ENCODE measurements at places on chromosomes 16 and 17.

DNA sequence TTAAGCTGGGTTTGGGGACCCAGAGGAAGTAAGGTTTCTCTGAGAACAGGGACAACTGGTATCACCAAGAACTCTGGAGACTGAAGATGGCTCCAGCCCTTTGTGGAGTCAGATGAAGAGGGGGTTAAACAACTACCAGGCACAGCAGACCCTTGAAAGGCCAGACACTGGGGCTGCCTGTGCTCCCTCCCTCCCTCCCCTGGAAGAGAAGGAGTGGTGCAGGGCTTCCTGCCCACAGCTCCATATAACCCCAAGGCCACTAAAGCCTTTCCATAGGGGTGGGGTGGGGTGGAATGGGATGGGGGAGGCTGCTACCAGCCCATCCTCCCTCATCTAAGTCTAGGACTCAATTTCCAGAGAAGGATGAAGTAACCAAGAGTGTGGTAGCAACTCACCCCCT is 66.7 kb downstream of the CCDC182 start:
- no peak for DNase-seq

DNA sequence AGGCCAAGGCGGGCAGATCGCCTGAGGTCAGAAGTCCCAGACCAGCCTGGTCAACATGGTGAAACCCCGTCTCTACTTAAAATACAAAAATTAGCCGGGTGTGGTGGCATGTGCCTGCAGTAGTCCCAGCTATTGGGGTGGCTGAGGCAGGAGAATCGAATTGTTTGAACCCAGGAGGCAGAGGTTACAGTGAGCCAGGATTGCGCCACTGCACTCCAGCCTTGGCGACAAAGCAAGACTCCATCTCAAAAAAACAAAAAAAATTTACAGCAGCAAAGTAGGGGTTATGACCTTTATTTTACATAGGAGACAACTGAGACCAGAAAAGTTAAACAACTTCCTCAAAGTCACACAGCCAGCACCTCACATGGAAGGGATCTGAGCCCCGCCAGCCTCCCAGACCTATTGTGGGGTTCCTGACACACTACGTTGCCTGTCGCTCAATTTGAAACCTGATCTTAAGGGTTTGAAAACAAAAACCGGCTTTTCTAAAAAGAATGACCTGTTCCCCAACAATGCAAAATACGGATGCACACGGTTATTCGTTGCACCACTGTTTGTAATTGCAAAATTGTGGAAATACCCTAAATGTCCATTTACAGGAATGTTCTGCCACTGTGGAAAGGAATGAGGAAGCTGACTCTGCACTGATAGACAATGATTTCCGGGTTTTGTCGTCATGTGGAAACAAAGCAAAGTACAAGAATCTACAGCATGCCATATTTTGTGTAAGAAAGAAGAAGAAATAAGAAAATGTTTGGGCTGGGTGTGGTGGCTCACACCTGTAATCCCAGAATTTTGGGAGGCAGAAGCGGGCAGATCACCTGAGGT is 77.2 kb downstream of the CNGB1 start:
- peak; percentile 95 for DNase-seq

DNA sequence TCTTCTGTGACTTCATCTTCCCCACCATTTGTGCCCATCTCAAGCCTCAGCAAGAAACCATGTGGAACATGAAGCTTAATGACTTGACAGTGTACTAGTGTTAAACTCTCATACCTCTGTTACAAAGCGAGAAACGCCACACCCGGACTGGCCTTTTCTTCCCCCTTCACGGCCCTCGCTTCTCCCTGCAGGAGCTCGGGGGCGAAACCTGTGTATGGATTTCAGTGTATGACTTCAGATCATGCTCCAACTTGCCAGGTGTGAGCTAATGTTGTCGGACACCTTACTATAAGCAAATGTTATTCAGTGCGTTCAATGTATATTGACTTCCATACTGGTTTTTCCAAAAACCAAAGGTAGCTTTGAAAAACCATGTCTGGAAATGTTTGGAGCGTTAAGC is 20.1 kb upstream of the SLC5A11 start:
- DNase-seq, result no peak

DNA sequence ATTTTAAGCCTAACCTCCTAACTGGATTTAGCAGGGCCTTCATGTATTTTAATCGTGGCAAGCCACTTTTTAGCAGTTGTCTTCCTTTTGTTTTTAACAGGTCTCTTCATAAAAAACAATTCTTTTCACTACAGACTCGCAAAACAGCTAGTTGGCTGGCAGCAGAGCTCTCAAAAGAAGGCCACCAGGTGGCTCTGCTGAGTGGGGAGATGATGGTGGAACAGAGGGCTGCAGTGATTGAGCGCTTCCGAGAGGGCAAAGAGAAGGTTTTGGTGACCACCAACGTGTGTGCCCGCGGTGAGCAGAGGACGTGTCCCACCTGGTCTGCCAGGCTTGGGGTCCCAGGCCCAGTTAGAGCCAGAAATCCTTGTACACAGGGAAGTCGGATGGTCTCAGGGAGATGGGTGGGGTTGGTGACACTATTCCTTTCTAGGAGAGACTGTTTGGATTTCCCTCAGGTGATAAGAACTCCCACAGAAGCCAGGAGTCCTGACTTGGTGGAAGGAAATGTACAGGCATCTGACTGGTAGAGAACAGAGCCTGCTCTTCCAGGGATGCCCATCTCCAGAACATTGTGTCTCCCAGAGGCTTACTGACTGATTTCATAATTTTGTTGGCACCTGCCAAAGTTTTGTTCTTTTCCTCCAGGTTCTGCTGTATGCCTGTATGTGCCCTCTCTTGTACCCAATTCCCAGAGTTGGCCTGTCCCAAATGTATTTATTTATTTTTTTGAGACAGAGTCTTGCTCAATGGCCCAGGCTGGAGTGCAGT is 14.9 kb upstream of the DDX19A start:
- DNase-seq, result peak; percentile 20

DNA sequence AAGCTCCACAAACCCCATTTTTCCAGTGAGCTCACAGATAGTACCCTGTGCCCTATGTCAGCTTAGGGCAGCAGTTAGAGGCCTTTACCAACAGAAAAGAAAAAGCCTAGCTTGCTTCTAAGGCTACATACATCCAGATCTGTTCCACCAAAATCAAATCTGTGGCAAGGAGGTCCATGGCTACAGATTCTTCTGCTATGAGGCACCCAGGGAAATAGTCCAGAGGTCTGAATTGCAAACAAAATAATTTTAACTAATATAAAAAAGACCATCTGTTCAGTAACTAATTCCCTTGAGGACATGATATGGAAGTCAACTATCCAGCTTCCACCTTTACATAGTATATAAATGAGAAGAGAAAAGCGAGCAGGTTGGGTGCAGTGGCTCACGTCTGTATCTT is 129.3 kb downstream of the PARN start:
- DNase-seq, result no peak

DNA sequence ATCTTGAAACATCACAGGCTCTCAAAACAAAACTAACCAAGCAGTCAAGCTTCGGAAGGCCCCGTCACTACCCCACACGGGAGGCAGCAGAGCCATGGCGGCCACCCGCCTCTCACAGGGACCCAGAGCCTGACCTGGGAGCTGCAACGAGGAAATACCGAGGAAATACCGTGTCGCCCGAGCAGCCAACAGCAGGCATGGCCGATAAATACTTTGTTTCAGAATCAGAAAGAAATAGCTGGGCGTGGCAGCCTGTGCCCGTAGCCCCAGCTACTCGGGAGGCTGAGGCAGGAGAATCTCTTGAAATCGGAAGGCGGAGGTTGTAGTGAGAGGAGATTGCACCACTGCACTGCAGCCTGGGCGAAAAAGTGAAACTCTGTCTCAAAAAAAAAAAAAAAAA is 6.9 kb downstream of the LMF1 start:
- DNase-seq, result no peak

DNA sequence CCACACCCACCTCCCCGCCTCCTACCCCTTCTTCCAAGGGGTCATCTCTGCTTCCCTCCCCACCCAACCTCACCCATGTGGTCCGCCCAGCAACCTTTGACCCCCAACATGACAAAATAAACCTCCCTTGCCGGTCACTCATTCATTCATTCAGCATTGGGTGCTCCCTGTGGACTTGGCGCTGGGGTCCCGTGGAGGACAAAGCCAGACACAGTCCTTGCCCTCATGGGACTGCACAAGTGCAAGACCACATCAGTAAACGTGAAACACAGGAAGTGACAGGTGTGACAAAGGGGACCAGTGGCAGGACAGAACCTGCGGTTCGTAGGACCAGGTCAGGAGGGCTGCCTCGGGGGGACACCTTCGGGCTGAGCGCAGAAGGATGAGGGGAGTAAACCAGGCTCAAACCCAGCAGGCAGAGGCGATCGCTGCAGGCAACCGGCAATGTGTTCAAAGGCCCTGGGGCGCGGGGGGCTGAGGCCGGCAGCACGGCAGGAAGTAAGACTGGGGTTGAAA is 185.4 kb downstream of the SEC14L1 start:
- no peak for DNase-seq

DNA sequence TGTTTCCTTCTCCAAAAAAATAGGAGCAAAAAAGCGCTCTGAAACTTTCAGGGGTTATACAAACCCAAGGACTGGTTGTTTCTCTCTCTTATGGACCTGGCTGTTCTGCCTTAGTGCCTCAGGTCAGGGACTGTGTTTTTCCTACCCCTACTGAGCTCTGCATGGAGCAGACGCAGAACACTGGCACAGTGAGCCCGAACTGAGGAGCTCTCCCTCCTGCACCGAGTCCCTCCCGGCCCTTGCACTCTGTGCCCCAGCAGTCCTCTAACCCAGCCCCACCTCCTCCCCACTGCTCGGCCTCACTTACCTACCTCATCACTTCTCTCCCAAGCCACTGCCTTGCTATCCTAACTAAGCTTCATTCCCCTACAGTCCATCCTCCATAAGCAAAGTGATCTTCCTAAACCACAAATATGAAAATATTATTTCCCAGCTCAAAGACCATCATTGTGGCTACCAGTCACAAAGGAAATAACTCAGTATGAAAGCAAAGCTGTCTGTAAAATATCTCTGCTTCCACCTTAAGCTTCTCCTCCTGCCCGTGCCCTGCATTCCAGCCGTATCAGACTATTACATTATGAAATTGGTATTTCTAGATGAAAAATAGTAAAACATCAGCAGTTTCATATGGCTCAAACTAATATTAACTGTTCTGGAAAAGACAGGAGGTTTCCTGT is 13.6 kb downstream of the MEIOB start:
- peak; percentile 76 for DNase-seq

GRCh38 chr17:80706463-80706867 is 161.8 kb downstream of the RPTOR start:
- no peak for DNase-seq

DNA sequence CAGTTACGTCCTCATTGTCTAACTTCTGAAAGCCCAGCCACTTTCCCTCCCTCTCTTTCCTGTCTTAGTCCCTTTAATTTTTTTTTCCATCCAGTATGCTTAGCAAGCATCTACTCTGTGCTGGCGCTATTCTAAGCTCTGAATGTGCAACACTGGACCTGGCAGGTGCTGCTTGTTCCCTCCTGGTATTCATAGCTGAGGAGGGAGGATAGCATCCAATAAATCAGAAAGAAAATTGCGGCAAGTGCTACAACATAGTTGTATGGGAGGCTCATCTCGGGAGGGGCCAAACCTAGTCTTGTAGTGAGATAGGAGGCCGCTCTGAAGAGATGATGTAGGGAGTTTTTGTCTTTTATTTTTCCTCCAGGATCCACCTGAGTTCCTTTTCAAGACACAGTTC is 457.3 kb upstream of the HSBP1 start:
- DNase-seq, result no peak

- no peak for DNase-seq
These were observed 578.1 kb downstream of the KCNJ18 start for GRCh38 chr17:22270381-22270780.

- DNase-seq, result no peak
These were observed 44.5 kb downstream of the CUEDC1 start for GRCh38 chr17:57910462-57911420.

GRCh38 chr16:24671455-24671954 is 57.9 kb upstream of the TNRC6A start:
- DNase-seq, result no peak

GRCh38 chr17:75550139-75550465 is 24.6 kb downstream of the LLGL2 start:
- no peak for DNase-seq

DNA sequence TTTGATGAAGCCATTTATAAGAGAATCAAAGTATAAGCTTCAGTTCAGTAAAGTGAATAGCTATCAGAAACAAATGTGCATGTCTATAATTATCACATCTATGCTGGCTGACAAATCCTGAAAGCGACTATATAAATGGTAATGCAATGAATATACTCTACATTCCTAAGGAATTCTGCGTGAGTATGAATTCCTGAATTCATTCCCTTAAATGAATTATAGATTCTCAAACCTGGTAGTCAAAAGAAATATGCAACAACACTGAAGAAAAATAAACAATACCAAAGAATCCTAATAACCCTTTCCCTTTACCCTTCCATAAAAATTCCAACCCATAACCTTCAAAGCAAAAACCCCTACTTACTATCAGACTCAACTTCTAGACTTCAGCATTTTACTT is 416.6 kb upstream of the PMFBP1 start:
- no peak for DNase-seq

DNA sequence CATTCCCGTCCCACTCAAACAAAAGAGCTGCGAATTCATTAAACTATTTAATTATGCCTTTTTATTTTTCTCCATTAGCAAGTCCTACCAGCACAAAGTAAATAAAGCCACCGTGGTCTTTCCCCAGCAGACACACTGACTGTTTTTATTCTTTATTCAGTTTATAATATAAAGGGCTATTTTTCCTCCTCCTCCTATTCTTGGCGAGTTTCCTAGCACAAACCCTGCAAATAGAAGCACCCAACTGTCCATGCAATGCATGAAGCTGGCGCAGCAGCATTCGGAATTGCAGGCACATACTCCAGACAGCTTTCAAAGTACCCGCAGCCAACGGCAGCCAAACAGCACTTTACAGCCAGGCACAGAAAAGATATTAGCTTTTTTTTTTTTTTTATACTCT is 583.4 kb upstream of the PSMD7 start:
- DNase-seq, result no peak

DNA sequence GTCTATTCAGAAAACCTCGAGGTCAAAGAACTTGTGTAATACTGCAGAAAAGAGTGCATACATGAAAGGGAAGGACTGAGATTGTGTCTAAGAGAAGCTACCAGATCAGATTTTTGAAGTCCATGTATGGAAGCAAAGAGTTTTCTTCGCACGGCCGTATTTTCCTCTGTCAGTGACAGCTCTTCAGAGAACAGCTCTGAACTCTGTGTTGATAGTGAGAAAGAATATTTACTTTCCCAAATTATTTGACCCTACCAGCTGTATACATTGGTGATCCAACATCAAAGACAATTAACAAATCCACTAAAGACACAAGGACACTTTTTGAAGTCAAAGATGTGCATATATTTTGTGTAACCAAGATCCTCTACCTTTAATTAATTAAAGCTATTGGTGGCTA is 107.8 kb upstream of the PSMD7 start:
- DNase-seq, result no peak
